ENCODE measurements at places on chromosomes 16 and 17. TPM values are rescaled to one million over a fixed set of nuclear protein-coding genes. Genes with fewer than 3 reads are reported as not detected.

Gene CD19
- not detected for total RNA-seq

Gene OR1A1
- not detected for total RNA-seq

Gene MMP15
- total RNA-seq: 32.1 TPM

Gene ATXN2L
- total RNA-seq: 132 TPM

Gene TNS4
- 179 TPM for total RNA-seq

Gene USP36
- total RNA-seq: 48.1 TPM

Gene SCGB1C2
- not detected for total RNA-seq

Gene ASPA
- total RNA-seq: not detected

Gene ACSM2A
- total RNA-seq: not detected

Gene C16orf54
- total RNA-seq: not detected

Gene NLRC3
- total RNA-seq: not detected

Gene AATK
- 0.17 TPM for total RNA-seq

Gene AOC2
- 1.9 TPM for total RNA-seq
